ENCODE measurements at places on chromosomes 12 and 14.

- no peak for DNase-seq
Measured at GRCh38 chr14:92035890-92036289, 4.0 kb downstream of the TRIP11 start.

DNA sequence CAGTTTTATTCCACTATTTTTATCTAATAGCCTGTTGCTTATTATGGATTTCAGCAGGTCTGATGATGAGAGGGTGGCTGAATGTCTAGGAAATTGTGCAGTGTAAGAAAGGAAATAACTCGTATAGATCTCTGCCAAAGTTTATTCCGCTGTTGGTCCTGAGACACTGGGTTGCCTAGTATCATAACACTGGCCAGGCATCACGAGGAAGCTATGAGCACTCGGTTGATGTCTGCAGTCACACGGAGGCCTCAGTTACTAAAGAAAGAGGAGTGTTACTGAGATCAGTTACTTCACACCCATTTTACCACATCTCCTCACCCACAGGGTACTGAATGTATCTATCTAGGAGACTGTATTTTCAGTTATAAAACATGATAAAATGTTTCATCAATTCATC, 21.9 kb downstream of the BHLHE41 start:
- no peak for DNase-seq

DNA sequence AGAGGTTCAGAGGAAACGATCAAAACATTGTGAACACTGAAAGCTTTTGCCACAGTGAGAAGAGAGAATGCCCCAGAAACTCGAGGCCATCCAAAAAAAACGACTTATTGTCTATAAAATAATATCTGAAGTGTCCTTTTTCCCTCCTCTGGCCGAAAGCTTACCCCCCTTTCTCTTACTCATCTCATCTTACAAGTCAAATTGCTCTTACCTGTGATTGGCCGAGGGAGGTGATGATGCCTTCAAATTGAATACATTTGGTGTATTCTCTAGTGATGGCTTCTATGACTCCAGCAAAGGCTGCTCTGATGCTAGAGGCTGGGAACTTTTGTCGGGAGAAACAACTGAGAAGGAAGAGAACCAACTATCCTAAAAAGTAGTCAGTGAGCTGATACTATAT, 90.7 kb downstream of the PTCSC3 start:
- DNase-seq: no peak

DNA sequence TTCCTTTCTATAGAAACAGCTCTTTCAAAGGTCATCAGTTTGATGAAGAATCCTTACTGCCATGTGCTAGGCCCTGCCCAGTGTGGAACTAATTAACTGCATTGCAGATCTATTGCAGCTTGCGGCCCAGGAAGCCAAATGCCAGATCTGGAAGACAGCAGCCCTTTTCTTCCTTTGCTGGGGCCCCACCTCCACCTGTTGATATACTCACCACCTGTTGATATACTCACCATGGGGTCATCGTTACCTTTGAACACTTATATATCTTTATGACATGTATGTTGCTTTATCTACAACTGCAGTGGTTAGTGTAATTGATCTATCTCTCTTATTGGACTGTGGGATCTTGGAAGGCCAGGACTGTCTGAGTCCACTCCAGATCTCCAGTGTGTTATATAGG, 292.5 kb downstream of the ATP23 start:
- DNase-seq: no peak

GRCh38 chr12:55974308-55974730, 441 bp downstream of the RAB5B start:
- DNase-seq: no peak

DNA sequence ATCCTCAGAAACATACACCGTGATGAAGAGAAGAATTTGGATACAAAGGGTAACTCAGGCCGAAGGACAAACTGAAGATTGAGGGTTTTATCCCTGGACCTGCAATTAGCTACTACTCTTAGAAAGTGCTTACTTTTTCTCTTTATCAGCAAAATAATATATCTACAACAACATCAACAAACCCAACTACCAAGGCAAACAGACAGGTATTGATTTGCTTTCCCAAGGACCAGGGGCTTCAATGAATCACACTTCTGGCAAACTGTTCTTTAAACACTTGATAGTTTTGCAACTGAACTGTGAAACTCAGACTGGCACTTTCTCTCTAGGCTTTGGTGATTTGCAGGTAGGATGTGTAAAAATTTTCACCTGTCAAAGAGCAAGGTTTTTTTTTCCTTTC, 247.5 kb downstream of the SEC23A start:
- DNase-seq: no peak

DNA sequence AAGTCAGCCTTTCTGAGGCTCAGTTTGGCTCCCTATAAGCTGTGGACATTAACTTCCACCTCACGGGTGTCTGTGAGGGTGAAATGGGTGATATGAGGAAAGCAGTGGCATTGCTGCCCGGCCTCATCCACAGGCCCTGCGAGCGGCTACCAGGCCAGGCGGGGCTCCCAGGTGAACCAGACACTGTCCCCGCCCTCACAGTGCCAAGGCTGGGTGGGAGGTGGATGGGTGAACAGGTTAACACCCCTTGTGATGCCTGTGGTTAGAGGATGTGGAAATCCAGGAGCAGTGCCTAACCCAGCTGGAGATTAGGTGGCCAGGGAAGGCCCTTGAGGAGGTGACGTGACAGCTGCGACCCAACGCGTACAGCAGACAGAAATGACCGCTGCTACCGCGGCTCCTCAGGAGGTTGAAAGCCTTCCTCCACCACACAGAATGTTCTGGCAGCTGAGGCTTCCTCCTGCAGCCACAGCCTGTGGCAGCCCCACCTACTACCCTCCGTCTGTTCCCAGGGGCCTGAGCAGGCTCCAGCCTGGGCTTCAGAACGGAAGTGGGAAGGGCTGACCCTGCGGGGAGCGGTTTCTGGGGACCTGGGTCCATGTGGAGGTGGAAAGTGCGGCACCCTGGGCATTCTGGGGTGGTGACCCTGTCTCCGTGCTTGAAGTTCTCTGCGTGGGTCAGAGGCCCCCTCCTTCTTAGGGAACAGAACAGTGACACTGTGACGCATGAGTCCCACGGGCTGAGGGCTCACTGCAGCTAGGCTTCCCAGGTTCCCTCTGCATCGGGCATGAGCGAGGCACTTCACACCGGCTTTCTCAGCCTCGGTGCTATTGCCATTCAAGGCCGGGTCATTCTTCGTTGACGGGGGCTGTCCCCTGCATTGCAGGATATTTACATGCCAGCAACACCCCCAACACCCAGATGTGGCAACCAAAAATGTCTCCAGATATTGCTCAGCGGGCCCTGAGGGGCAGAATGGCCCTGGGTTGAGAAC, 9.7 kb downstream of the MMAB start:
- no peak for DNase-seq

GRCh38 chr12:886206-886605, 63.3 kb downstream of the RAD52 start:
- no peak for DNase-seq

DNA sequence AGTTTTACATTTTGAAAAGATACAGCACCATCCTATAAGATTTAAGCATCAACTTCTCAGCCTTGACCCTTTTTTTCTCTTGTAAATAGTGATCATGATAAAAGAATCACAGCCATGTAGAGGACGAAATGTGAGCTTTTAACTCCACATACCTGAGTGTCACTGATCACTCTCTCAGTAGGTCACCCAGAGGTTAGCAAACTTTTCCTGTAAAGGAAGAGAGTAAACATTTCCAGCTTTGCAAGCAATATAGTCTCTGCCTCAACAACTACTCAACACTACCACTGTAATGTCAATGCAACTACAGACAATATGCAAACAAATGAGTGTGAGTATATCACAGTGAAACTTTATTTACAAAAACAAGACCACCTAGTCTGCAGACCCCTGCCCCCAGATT, 912.1 kb downstream of the DIO2 start:
- no peak for DNase-seq

- no peak for DNase-seq
Measured at GRCh38 chr12:19856389-19856788, 417.1 kb downstream of the AEBP2 start.

- peak; percentile 56 for DNase-seq
Measured at GRCh38 chr14:72781561-72782508, 112.1 kb downstream of the DPF3 start.

- DNase-seq: no peak
Measured at GRCh38 chr14:97713023-97713422, 915.8 kb downstream of the VRK1 start.

DNA sequence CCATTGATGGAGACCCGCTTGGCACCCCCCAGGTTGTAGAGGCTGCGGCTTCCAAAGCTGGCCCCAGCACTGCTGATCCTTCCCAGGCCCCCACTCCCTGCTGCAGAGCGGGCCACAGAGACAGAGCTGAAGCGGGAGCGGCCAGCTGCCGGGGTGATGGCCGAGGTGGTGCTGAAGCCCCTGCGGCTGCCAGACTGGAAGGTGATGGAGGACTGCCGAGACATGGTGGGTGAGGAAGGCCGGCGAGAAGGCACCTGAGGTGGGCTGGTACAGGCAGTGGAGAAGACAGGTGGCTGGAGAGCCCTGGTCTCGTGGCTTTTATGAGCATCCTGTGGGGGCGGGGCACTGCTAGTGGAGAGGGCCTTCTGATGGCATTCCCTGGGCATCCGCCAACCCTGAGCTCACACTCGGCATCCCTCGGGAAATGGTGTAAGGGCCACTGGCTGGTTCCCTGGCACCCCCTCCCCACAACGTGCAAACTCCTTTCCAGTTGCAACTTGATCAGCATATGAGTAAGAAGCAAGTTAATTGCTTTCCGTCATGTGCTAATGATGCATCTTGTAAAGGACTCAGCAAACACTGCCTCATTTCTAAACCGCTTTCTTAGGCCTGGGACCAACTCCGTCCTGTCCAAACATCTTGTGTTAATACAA, at the start of gene KRT75:
Gene KRT75, minus strand, starts transcription at position 291 of the 653 bp plus-strand sequence. Its CDS starts 67 bp downstream, at position 224.
- DNase-seq: no peak

DNA sequence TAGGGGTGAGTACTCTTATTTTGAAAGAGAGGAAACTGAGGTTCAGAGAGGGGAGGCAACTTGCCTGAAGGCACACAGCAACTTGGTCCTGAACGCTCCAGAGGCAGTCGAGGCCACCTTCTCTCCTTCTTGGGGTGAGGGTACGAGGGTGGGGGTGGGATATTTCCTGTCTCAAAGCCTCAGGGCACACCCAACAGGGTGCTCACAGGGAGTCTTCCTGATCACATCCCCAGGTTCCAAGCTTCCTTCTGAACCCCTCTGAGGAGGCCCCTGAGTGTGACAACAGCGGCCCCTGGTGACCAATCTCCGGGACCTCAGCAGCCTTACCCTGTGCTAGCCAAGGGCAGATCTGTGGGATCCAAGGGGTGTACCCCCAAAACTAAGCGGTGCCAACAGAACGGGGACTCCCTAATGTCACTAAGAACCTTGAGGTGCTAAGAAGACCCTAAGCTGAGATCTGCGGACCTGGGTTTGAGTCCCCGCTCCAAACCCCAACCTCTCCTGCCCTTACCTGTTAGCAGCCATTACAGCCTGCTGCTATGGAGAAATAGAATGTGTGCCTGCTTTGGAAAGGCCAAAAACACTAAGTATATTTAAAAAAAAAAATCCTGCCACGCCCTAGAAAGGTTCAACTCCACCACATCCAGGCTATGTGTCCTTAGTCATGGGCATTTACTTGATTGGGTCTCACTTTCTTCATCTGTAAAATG, 57.9 kb downstream of the TRPV4 start:
- DNase-seq: peak; percentile 93

GRCh38 chr12:16359512-16360491, 12.4 kb downstream of the MGST1 start:
- no peak for DNase-seq

DNA sequence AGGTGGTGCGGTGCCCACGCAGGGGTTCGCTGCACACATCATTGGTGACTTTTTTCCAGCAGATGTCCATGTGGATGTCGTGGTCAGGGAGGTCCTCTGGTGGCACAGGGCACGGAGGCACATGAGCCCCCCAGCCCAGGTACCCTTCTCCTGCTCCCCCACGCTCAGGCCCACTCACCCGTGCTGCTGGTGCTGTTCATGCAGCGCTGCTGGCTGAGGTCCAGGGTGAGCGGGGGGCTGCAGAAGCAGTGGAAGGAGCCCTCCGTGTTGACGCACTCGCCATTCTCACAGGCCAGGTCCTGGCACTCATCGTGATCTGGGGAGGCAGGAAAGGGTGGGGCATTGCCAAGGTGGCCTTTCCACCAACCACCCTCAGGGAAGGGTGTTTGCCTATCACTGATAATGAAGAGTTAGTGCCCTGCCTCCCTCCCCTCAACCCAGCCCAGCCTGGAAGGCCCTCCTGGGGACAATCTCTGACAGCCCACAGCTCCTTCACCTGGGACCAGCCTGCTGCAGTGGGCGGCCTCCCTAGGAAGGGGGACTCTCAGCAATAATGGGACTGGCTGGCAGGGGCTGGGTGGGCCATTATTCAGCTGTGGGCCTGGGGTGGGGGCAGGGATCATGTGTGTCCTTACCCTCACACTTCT, 9.8 kb downstream of the ISCA2 start:
- peak; percentile 84 for DNase-seq

DNA sequence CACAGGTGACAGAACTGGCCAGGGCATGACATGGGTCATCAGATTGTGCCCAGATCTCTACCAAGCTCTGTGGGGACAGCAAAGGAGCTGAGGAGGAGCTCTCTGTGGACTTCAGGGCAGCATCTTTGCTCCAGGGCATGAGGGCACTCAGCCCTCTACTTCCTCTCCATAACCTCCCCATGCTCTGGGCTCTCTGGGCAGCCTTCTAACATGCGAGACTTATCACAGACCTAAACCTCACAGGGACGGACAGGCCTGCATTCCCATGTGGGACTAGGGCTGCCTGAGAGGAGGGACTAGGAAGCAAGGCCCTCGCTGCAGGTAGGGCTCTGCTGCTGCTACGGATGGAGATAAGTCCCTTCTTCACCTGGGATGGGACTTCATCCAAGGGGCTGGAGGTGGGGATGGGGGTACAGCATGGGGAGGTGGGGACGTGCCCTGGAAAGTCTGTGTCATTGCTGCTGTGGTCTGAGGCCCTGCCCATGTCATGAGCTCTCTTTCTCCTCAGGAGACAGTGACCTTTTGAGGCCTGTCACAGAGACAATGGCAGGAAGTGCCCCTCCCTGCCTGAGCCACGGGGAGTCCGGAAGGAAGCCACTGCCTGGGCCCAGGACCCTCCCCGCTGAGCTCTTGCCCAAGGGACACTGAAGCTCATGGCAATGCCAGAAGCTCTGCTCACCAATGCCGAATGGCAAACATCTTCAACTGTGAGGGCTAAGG, 44.1 kb downstream of the PITPNM2 start:
- no peak for DNase-seq

- DNase-seq: no peak
Measured at GRCh38 chr12:76878099-76878898, 520 bp downstream of the CSRP2 start.

- no peak for DNase-seq
Measured at GRCh38 chr14:88879022-88879421, 54.6 kb downstream of the TTC8 start.

GRCh38 chr14:24870949-24871701, 178.8 kb downstream of the STXBP6 start:
- no peak for DNase-seq

GRCh38 chr14:58669556-58670200, 31.9 kb downstream of the DACT1 start:
- no peak for DNase-seq

DNA sequence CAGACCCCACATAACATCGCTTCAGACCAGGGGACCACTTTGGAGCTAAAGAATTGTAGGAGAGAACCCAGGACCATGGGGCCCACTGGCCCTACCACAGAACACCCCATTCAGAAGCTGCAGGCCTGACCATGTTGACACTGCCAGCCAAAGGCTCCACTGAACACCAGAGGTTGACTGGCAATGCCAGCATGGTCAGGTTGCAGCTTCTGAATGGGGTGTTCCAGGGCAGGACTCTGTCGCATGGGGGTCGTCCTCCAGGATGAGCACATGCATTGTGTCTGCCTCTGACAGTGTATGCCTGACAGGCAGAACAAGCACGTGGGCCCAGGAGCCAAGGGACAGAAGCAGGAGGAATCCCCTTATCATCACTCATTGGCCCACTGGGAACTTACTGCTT, 34.1 kb downstream of the DIO3 start:
- no peak for DNase-seq

Measured in lower leg skin (tissue), 4 donors.